ENCODE measurements at places on chromosomes 4 and X.

DNA sequence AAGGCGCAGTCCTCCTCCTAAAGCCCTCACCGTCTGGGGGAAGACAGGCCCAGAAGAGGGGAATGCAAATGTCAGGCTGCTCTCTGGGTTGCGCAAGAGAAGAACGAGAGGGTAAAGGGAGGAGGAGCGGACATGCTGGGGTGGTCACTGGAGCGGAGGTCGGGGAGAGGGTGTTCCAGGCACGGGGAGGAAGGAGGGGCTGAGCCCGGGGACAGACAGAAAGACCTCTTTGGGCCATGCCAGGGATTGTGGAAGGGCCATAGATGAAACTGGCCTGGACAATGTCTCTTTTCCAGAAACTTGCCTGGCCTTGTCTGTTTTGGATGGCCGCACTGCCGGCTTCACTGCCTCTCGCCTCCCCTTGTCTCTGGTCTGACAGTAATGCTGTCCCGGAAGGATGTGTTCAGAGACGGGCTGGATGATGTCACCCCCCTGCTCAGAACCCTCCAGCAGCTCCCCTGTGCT lies 121.0 kb downstream of the SORCS2 start:
- DNase-seq: peak; percentile 50

DNA sequence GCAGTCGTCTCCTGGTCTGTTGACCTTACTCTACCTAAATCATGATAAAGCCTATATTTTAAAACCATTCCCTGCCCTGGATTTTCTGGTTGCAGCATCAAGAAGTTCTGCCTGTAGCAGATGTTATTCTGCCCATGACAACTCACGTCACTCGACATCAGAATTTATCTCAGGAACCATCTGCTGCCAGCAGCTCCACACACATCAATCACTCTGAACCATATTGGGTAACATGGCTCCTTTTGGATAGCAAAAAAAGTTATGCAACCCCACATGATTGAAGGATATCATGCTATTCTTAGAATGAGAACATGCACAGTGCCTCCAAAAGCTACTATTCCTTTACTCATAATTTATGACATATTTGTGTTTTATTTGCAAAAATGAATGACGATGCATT lies 341.4 kb downstream of the DHRSX start:
- no peak for DNase-seq

GRCh38 chrX:51837921-51838320 lies 55.5 kb upstream of the MAGED1 start:
- peak; percentile 42 for DNase-seq

GRCh38 chrX:1600406-1601050 lies 9.1 kb downstream of the AKAP17A start:
- no peak for DNase-seq

- no peak for DNase-seq
These were observed 213.5 kb upstream of the GIMD1 start for GRCh38 chr4:106582103-106582502.

DNA sequence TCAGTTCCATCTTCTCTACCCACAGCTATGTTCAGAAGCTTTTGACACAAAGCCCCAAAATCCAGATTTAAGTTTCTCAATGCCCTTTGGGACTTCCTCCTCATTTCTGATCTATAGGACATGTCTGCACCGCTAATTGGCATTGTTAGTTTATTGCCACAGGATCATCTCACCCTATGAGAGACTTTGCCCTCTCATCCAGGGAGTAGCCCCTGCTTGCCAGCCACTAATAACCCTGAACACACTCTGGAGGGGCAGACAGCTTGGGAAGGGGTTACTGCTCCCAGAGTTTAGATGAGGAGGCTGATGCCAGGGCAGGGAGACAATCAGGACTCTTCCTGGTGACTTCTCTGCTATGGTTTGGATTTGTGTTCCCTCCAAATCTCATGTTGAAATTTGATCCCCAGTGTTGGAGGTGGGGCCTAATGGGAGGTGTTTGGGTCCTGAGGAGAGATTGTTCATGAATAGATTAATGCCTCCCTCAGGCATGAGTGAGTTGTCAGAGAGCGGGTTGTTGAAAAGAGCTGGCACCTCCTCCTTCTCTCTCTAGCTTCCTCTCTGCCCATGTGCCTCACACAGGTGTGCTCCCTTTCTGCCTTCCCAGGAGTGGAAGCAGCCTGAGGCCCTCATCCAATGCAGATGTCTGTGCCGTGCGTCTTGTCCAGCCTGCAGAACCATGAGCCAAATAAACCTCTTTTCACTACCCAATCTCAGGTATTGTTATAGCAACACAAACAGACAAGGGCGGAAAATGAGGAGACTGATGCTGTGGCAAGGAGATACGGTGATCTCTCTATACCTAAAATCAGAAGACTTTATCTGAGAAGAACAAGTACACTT lies 3.6 kb upstream of the SCARB2 start:
- no peak for DNase-seq

DNA sequence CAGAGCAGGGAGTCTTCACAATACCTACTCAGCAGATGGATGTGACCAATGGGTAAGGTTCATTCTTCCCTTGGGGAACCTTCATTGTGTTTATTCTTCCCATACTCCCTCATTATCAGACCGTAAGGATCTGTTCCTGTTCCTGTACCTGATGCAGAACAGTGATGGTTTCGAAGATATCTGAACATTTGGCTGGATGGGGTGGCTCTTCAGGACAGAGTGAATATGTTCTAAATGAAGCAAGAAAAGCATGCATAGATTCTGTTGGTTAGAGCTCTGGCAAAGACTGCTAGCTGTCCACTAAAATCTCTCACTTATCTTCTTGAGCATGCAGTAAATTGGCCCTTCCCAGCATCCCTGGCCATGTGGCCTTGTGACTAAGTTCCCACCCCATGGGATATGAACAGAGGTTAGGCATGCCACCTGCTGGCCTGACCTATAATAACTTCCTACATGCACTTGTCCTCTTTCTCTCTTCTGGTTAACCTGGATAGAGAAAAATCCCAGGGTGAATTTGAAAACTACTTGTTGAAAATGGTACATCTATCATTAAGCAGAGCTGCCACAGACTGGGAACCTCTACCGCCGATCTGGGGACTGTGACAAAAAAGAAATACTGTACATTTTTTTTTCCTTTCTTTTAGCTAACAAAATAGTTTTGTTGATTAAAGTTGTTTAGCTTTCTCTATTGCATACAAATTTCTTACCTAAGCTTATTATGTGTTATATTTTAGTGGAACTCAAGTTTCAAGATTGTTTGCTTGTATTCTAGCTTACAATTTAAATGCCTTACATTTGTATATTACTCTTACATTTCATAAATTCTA lies 60.0 kb upstream of the BANK1 start:
- peak; percentile 21 for DNase-seq

DNA sequence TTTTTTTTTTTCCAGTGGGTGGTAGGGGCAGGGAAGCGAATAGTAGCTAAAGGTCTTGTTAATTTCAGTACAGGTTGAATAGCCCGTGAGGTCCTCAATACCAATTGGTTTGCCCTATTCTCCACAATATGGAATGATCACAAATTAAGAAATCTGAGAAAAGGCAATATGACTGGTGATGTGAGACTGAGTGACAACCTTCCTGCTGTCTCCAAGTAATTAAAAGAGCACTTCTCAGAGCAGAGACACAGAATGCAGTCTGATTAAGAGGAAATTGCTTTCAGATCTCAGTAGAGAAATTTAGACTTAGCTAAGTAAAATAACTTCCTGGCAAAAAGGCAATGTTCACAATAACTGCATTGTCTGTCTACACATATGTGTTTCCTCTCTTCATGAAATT lies 23.0 kb downstream of the GPR174 start:
- no peak for DNase-seq

- DNase-seq: peak; percentile 85
These were observed at the start of gene BDH2 for GRCh38 chr4:103099691-103100392. TSS of gene BDH2 (minus strand) at chr4:103099834. CDS start at chr4:103096254, 3,580 bp downstream.

DNA sequence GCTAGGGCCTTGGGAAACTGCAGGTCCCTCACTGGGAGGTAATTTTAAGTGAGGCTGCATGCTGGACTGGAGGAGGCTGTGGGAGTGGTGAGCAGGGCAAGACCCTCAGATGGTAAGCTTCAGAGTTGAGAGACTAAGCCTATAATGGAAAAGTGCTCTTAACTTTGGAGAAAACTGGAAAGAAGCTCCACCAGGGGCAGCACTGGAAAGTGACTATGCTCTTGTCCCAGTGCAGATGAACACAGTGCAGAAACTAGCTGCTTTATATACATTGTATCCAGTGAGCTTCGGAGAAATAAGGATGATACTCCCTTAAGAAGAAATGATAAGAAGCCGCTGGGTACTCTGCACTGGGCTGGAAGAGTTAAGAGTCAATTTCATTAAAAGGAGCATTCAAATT lies 3.2 kb upstream of the MAGEB2 start:
- no peak for DNase-seq

DNA sequence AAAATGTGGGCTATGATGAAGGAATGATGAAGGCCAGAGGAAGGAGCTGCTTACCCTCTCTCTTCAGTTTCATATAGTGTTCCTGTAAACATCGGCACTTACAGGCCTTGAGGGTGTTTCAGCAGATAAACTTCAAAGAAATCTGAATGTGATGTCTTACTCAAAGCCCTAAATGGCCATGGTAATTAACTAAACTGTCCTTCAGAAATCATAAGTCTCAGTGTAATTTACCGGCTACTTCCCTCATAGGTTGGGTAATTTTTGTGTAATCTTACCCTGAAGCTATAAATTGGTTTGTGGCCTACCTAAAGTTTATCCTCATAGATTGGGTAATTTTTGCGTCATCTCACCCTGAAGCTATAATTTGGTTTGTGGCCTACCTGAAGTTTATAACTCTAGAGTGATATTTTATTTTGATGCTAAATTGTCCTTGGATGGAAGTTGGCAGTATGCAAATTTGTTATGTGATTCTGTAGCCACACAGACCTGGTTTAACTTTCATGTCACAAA lies 2700.3 kb downstream of the ARAP2 start:
- no peak for DNase-seq

DNA sequence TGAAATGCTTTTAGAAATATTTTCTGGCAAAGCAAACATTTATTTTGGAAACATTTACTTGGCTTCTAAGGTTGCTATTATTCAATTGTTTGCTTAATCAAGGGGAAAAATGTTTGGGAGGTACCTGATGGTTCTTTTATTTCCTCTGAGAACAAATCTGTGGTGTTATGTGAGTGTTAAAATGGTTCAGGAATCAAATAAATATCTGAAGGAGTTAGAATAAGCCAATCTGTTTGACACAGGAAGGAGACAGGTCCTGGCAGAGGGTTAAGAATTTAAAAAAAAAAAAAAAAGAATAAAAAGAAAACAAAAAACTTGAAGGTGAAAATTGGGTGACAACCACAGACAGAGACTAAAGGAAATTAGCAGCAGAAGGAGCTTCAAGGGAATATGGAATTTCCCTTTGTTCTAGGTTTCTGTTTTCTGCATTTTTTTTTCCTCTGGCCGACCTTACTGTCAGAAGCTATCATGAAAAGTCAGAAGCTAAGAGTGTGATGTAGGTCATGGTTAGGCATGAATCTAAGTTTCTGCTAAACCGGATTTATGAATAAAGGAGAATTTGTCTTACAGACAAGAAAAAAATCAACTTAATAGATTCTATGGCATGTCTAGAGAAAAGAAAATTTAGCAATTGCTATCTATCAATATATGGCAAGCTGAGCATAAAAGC lies 78.6 kb upstream of the PNPLA4 start:
- DNase-seq: no peak

DNA sequence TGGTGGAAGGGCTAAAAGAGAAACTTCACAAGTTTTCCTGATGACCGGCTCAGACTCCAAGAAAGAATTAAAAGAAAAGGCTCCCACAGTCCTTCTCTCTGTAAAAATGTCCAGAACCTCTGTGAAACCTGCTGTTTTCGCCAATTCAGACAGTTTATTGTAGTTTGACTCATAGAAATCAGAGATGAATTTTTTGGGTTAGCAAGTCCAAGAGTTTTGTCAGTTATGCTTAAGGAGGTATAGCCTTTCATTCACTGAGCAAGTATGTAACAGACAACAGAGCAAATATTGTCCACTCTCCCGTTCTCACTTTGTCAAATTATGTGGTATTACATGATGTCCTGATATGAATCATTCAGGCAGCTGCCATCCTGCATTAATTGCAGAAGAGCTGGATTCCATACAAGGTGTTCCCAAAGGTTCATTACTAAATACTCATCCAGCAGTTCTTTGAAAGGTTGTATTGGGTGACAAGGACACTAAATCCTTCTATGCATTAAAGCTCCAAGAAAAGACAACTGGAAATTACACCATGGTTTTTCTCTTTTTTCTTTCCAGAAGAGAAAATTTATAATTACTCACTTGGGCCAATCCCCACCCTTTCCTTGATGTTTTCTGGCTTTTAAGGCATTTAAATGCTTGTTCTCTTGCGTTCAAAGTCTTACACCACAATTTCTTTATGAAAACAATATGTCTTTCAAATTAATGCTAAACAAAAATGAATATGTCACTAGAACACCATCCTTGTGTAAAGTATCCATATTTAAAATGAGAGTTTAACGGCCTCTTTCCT lies 30.0 kb upstream of the PLAC1 start:
- DNase-seq: no peak

- no peak for DNase-seq
These were observed 54.3 kb upstream of the STIM2 start for GRCh38 chr4:26806331-26806730.
